ENCODE measurements at places on chromosomes 3 and 15. TPM values are rescaled to one million over a fixed set of nuclear protein-coding genes. Genes with fewer than 3 reads are reported as not detected.
A peak's percentile ranks its signal among the peaks of the same experiment; 100 is the strongest.

DNA sequence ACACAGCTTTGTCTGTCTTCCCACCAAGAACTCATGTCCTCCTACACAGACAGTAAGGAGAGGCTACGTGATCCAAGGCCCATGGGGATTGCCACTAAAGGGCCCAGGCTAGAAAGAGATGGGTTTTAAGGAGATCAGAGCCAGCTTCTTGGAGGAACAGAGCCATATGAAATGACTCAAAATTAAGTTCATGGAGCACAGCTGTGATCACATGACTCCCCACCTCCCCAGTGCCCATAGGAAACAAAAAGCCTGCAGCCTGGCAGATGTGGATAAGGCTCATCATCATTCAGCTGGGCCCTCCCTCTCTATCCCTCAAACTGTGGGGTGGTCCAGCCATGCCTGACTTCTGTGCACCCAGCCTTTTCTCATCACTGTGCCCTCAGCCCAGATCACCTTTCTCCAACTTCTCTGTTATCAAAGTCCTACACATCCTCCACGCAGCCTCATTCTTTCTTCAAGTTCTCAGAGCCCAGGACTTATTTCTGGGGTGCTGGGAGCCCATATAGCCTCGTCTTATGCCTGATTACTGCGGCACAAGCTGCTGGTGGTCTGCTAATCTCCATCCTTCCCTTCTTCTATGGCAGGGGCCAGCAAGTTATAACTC, 137.6 kb downstream of the SMAD6 start:
- no peak for DNase-seq

Gene TNK2
- polyA plus RNA-seq: 10.6 TPM

Gene UROC1
- polyA plus RNA-seq: not detected

DNA sequence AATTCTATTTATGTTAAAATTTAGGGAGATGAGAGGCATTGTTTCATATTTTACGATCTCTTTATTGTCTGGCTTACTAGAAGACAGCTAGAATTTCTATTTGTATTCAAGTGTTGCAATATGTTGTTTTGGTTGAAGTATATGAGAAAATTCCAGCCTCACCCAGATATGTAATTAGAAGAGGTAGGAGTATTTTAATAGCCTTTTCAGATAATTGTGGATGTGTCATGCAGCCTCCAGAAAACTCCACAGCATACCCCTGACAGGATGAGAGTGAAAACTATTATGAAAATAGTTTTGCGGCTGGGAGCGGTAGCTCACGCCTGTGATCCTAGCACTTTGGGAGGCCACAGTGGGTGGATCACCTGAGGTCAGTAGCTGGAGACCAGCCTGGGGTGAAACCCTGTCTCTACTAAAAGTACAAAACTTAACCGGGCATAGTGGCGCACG, 21.5 kb upstream of the USP3 start:
- no peak for DNase-seq

- DNase-seq: no peak
These were observed 182.2 kb downstream of the UBE2E2 start for GRCh38 chr3:23385327-23385726.

DNA sequence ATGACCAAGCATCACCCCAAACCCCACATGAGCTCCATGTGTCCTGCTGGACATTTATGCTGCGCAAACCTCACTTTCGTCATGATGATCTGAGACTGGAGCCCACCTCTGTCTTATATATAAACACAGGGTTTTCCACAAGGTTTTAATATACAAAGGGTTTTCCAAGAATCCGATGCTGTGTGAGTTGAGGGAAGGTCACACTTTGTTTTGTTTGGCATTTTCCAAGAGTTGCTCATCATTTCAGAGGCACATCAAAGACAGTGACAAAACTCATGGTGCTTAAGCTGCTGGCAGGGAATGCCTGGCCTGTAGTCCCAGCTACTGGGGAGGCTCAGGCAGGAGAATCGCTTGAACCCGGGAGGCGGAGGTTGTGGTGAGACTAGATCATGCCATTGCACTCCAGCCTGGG, 20.0 kb downstream of the EFCC1 start:
- no peak for DNase-seq

DNA sequence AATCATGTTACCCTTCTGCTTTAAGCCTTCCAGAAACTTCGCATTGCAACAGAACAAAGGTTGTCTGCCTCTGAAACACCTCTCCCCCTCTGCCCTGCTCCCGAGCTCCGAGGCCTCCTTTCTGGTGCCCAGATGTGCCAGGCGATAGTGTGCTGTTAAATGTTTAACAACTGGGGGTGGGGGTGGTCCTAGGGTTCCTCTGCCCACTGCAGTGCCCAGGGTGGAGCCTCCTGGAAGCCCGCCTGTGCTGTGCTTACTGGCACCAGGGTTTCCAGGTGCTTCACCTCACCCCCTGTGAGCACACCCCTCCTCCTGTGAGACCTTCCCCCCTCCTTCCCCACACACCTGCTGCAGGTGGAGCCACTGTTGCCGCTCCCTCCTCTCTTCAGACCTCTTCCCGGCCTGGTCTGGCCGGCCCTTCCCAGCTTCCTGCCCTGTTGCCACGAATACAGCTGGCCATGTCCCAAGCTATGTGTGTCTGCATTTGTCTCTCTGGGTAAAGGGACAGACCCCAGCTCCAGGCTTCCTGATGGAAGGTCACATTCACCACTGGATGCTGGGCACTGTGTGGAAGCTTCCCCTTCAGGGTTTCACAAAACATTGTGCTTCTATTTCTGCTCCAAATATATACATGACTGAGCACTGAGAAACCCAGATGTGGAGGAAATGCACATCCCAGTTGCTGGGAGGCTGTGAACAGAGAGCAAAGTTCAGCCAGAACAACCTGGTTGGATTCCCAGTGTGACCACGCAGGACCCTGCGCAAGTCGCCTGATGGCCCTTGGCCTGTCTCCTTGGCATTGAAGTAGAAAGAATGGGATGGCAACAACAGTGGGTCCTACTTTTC, 37.2 kb downstream of the MGLL start:
- DNase-seq: no peak

DNA sequence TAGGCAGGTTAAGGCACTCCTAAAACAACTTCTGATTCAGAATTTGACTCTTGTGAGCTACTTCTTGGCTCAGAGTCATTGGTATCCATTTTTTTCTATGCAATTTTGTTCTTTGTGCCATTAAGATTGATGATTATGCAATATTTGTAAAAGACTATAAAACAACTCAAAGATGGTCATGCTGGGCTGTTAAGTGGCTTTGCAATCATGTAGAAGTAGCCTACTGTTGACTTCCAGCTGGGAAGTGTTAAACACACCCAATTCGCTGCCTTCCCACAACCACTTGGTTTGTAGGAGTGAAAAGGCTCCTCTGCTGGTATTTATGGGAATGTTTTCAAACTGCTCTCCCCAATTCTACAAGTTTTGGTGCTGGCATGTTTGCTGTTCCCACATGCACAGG, 74.7 kb upstream of the COL6A6 start:
- DNase-seq: no peak

GRCh38 chr3:71398157-71398836, 185.2 kb downstream of the FOXP1 start:
- no peak for DNase-seq

Gene LPP
- polyA plus RNA-seq: 16.0 TPM

- no peak for DNase-seq
These were observed 30.1 kb upstream of the ZNF502 start for GRCh38 chr3:44682182-44682896.

Gene DUOX2
- 0.75 TPM for polyA plus RNA-seq

DNA sequence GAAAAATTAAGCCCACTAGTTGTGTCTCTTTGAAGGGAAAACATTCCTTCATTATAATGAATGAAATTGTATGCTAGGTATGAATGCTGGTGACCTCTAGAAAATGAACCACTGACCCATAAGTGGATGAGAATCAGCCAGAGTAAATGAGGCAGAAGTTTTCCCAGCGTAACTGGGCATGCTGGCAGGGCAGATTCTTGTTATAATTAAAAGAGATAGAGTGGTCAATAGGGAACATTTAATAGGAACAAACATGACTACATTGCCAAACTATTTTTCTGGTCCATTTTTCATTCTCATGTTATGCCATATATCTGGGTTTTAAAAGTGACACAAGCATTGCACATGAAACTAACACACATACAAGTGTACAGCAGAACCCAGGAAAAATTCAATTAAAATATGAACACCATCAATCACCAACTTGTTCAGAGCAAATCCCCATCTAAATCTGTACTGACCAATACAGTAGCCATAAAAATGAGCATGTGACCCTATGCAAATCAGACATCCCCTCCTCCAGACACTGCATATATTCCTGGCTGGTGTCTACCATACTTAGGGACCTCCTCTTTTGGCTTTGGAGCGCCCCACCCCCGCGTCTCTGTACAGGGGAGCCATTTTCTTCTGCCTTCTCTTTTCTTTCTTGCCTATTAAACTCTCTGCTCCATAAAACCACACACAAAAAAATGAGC, 4.0 kb downstream of the CLRN1 start:
- DNase-seq: no peak

DNA sequence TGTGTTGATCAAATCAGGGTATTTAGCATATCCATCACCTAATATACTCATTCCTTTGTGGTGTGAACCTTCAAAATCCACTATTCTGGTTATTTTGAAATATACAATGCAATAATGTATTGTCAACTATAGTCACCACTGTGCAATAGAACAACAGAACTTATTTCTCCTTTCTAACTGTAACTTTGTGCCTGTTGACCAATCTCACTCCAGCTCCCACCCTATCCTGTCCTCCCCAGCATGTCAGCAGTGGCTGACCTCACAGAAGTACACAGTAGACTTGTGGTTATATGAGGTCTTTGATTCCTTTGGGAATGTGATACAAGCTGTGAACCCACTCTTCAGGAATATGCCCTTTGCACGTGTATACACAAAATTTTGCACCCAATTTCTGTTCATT, 64.2 kb downstream of the ECT2 start:
- no peak for DNase-seq

- DNase-seq: no peak
These were observed 332.3 kb upstream of the CNTN4 start for GRCh38 chr3:1766384-1766783.

Gene DUOXA2
- not detected for polyA plus RNA-seq

GRCh38 chr3:71258526-71258925, 325.0 kb downstream of the FOXP1 start:
- no peak for DNase-seq

GRCh38 chr3:33372218-33373081, 67.8 kb downstream of the UBP1 start:
- DNase-seq: no peak

- DNase-seq: no peak
These were observed 28.5 kb upstream of the TATDN2 start for GRCh38 chr3:10219737-10220136.

GRCh38 chr3:73490453-73491286, 134.1 kb downstream of the PDZRN3 start:
- DNase-seq: no peak

DNA sequence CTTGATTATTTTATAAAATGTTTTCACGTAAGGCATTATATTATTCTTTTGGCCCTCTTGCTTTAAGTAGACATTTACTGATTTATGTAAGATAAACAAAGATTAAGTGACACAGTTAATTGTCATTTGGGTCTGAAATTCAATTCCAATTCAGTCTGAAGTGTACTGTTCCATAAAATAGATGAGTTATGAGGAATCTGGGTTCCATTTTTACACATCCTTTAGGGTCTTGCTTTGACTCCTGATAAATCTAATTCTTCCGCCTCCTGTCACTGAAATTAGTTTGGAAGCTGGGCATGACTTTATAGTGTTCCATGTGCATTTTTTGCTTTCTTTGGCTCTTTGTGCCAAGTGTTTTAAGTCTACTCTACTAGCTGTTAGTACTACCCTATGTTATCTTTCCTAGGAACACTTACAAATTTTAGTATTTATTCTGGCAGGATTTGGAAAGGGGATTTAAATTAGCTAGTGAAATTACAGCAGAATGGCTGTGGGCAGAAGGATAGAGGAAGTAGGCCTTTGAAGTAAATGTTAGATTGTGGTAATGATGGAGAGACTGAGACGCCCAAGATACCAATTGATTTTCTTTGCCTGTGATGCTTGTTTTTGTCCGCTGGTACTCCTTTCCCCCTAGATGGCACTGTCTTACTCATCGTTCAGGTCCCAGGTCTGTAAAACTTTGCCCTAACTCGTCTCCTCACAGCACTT, 14.3 kb downstream of the ARL8B start:
- no peak for DNase-seq

Gene LRRC2
- 0.51 TPM for polyA plus RNA-seq

Gene SPG11
- polyA plus RNA-seq: 53.4 TPM

Gene TMEM108
- polyA plus RNA-seq: 0.09 TPM

Gene RBM5
- polyA plus RNA-seq: 167 TPM

Gene SHISA5
- polyA plus RNA-seq: 95.5 TPM

DNA sequence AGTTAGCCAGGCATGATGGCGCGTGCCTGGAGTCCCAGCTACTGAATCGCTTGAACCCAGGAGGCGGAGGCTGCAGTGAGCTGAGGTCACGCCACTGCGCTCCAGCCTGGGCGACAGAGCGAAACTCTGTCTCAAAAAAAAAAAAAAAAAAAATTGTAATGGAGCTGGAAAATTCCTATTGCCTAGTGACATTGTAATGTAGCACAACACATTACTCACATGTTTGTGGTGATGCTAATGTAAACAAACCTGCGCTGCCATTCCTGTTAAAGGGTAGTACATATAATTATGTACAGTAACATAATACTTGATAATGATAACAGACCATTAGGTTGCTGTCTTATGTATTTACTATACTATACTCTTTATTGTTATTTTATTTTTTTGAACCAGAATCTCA, 39.1 kb downstream of the KNL1 start:
- DNase-seq: no peak

- DNase-seq: no peak
These were observed 57.7 kb downstream of the CNTN4 start for GRCh38 chr3:2156244-2156847.

Gene WDR6
- polyA plus RNA-seq: 77.4 TPM

Gene CSPG5
- polyA plus RNA-seq: 0.03 TPM

Gene MKRN2OS
- polyA plus RNA-seq: 4.0 TPM

- no peak for DNase-seq
These were observed 249.4 kb upstream of the SLCO3A1 start for GRCh38 chr15:91604122-91604521.

Gene RHCG
- polyA plus RNA-seq: 8.9 TPM

GRCh38 chr3:65669163-65669875, 369.4 kb downstream of the MAGI1 start:
- no peak for DNase-seq

DNA sequence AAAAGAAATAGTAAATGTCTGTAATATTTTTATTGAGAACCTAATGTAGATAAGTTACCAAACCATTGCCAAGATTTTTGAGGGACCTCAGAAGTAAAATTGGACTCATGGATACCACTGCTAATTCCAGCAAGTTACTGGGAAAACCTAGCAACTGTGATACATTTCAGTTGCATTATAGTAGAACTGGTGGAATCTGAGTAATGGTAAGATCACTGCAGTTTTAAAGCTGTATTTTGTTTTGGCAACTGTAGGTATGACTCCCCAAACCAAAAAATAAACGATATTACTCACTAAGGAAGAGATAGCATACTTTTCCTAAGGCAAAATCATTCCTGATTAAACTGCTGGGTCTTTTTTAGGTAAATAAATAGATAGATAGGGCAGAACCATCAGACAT, 54.0 kb downstream of the ARMC8 start:
- DNase-seq: no peak

GRCh38 chr3:41267975-41268640, 68.8 kb downstream of the CTNNB1 start:
- peak; percentile 28 for DNase-seq
